ENCODE measurements at places on chromosomes 7 and 10.

- no peak for DNase-seq
These were observed 453.7 kb upstream of the MKI67 start for GRCh38 chr10:128579901-128580300.

- DNase-seq = no peak
These were observed 82.9 kb downstream of the HYCC1 start for GRCh38 chr7:22931011-22931410.

GRCh38 chr7:128194533-128195282 lies 46.4 kb upstream of the LEP start:
- DNase-seq = no peak

- no peak for DNase-seq
These were observed 378.0 kb upstream of the AKR1E2 start for GRCh38 chr10:4448030-4448429.

- no peak for DNase-seq
These were observed 20.9 kb upstream of the ACSL5 start for GRCh38 chr10:112353046-112353445.

DNA sequence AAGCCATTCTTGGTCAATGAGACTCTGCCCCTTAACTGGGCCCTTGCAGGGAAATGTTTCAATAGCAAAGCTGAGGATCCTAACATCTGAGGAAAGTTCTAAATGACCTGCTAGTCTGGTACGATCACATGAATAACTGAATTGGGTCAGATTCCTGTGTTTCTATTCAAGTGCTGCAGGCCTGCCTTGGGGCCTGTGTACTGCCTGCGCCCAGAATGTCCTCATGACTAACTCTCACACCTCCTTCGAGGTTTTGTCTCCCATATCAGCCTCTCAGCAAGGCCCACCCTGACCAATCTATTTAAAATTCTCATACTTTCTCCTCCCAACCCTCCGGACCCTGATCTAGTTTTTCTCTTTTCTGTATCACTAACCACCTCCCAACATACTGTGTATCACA lies 4.4 kb downstream of the JAZF1 start:
- no peak for DNase-seq

DNA sequence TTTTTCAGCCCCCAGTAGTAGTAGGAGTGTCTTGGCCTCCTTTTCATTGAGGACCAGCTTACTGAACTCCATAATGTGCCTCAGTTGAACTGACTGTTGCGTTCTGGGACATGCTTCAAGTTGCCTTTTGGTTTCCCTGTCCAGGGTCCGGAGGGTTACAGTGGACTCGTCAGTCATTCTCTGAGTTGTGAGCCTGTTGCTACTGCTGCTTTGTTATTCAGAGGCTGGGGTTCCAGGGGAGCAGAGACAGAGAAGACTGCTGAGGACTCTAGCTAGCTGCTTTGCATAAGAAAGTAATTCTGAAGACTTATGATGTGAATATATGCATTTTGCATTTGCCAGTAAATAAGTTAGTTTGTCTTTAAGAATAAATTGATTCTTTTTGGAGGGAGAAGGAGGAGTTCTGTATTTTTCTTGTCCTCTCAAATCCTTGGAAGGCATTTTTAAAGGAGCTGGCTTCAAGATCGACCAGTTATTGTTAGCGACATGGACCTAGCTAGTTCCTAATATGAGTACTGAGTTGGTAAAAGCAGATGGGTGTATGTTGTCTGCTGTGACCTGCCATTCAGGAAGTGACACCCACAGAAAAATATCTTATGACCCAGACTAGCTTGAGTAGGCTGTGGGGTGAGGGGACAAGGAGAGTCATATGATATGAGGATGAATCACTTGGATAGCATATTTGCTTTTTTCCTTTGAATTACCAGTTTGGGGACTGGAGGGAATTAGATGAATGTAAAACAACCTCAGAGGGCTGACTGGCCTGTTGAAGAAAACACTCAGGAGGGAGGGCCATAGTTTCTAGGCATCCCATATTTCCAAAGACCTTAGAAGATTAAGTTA lies 8.3 kb downstream of the PI4K2A start:
- no peak for DNase-seq

DNA sequence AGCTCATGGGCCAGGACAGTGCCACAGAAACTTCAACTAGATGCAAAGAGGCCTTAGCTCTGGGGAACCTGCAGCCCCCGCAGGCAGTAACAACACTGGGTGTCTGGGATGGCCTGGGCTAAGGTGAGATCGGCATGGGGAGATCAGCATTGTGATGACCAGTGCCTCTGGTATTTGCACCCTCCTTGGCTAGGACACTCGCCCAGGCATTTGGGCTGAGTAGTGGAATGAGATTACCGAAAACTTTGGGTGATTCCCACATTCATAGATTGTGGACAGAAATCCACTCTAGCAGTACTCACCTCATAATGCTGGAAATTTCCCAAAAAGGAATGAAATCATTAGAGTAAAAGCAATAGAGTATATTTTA lies 70.6 kb upstream of the ZMIZ2 start:
- no peak for DNase-seq

- DNase-seq = no peak
These were observed 1.6 kb upstream of the NRG3 start for GRCh38 chr10:81873231-81873931.

DNA sequence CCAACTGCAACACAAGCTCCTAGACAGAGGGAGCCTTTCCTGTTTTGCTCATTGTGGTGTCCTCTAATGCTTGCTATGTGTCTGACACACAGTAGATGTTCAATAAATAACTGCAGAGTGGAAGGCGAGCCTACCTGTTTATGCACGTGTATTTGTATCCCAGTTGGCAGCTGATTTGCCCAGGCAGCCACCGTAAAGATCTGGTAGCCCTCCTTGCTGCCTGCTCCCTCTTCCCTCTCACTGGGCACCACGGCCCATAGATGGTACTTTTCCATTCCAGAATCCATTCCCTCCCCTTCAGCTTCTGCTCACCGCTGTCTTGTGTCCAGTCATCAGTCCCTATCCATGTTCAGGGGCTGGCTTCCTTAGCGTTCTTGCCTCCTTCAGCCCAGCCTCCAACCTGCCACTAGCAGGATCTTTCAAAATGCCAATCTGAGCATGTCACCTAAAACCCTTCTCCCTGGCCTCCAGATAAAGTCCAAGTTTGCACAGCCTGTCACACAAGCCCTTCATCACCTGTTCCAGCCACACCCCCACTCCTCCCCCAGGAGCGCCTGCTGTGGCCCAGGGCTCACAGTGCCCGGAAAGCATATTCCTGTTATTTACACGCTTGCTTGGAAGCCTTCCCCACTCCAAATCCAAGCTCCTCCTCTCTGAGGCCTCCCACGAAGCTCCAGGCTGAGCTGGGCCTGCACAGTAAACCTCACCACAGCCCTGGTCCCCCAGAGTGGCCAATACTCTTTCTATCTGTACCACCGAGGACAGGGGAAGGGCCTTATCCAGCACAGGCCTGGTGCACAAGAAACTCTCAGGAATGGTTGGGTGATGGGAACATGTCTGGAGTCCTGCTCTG lies 21.0 kb downstream of the ZCCHC24 start:
- DNase-seq = no peak

- no peak for DNase-seq
These were observed 28.0 kb upstream of the CPN1 start for GRCh38 chr10:100109670-100110069.

DNA sequence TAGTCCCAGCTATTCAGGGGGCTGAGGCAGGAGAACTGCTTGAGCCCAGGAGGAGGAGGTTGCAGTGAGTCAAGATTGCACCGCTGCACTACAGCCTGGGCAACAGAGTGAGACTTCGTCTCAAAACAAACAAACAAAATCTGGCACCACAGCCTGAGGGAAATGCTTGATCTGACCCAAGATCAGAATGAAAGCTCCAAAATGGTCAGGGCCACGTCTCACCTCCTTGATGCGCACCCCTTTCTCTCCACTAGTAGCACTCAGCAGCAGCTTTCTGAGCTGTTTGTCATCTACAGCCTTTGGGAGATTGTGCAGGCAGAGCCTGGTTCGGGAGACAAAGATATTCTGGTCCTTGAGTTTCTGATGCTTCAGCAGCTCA lies 22.7 kb downstream of the RBM28 start:
- no peak for DNase-seq

DNA sequence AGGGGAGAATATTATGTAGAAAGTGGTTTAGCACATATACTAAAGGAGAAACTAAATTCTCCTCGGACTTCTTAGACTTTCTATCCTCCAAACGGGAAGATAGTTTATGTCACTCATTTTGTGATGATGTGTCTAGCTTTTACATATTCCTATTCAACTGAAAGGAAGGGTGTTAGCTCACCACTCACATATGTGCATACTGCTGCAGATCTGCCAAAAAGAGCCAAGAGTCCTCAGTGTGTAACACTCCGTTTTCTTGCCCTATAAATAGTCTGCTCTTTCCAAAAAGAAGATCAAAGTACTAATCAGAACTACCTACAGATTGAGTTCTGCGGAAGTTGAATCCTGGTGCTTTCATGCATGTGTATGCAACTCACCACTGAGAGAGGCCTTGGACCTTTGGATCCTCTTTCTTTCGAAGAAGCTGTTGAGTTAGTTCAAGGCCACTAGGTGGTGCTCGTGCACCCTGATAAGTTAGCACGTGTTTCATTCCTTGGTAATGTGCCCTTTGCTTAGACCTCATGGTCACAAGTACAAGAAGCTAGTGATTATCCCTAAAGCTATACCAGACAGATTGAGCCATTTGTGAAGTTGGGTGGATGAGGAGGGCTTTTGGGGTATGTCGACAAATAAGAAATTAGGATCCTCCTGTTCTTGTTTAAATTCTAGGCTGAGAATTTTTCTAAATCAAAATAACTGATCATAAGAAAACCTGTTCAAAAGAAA lies 14.1 kb downstream of the YAE1 start:
- DNase-seq = peak; percentile 41

DNA sequence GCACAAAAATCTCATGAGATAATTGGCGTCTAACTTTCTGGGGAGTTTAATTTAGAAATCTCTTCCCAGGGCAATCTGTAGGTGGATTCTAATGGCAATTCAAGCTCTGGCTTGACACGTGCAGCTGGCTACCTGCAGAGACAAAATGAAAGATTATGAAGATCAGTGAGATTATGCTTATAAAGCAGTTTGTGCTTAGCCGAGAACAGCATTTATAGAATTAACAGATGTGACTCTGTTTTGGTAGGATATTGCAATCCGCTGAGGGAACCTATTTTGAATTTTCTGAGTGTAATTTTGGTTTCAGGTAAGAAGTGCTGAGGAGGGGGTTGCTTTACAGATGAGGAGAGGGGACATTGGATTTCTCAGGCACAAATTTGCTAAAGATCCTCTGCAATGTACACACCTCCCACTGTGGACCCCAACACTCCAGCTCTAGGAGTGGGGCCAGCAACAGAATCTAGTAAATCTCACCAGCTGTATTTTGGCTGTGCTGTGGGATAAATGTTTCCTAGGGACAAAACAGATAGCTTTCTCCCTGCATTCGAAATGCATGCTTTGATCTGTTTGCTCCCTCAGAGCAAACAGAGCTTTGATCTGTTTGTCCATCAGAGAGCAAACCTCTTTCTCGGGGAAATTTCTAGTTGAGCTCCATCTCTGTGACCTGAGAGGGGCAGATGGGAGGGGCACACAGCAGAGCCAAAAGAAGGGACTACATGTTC lies 7.4 kb downstream of the GJD4 start:
- DNase-seq = no peak
